ENCODE measurements at places on chromosomes 4 and X. TPM values are rescaled to one million over a fixed set of nuclear protein-coding genes. Genes with fewer than 3 reads are reported as not detected.

DNA sequence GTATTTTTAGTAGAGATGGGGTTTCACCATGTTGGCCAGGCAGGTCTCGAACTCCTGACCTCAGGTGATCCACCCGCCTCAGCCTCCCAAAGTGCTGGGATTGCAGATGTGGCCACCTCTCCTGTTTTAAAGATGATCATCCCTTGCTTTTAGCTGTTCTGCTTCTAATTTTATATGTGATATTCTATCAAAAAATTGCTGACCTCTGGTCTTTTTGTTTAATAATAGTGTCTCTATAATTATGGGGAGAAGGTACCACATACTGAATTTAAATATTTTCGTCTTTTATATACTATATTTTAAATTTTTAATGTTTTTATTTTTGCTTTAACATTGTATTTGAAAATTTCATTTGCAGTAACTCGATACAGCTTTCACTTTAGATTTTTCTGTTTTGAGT is 15.6 kb downstream of the USP9X start:
- DNase-seq = no peak
- H3K27ac ChIP-seq = no peak overlapping the region
- no peak overlapping the region for H3K4me3 ChIP-seq
- no peaks in the 10 kb centered on the region for H3K36me3 ChIP-seq
- peaks cover 17% of the 10 kb centered on the region for H3K4me1 ChIP-seq
- H3K27me3 ChIP-seq = no peaks in the 10 kb centered on the region

The MAGEA11 gene
- not detected for total RNA-seq

GRCh38 chr4:139912445-139912844 is 241.5 kb downstream of the MAML3 start:
- DNase-seq = no peak
- H3K4me3 ChIP-seq = no peak overlapping the region
- H3K4me1 ChIP-seq = peaks cover 7% of the 10 kb centered on the region
- no peaks in the 10 kb centered on the region for H3K27me3 ChIP-seq
- no peak overlapping the region for H3K27ac ChIP-seq
- peaks cover 1% of the 10 kb centered on the region for H3K36me3 ChIP-seq

The RAB33A gene
- total RNA-seq = 14.5 TPM

The NPY2R gene
- not detected for total RNA-seq
